ENCODE measurements at places on chromosomes 1 and 21.

DNA sequence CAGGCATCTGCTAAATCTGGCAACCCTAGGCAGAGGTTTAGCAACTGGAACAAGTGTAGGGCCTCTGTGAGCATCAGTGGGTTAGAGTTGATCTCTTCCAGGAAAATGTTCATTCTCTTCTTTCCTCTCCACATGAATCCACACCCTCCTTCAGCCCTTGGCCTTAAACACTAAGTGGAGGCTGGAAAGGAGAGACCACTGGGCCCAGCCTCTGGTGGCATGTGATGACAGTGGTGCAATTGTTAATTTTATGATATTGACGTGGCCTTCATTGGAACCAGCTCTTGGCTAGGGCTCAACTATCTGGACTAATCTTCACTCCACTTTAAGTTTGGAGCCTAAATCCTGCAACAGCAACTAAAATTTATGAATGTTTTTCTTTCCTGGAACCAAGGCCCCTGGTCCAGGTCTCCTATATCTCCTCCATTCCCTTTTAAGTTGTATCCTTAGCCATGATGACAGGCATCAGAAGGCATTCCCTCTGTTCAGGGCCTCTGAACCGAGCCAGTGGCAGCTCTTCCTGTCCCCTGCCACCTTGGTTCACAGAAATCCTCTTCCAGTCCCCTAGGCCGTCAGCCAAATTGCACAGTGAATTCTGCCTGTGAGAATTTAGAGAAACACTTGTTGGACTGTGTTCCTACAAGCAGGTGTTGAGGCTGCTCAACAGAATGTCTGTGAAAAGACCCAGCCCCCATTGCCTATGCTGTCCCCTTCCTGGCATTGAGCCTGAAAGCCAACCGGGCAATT, 132.2 kb downstream of the PSMG1 start:
- no peak for DNase-seq

DNA sequence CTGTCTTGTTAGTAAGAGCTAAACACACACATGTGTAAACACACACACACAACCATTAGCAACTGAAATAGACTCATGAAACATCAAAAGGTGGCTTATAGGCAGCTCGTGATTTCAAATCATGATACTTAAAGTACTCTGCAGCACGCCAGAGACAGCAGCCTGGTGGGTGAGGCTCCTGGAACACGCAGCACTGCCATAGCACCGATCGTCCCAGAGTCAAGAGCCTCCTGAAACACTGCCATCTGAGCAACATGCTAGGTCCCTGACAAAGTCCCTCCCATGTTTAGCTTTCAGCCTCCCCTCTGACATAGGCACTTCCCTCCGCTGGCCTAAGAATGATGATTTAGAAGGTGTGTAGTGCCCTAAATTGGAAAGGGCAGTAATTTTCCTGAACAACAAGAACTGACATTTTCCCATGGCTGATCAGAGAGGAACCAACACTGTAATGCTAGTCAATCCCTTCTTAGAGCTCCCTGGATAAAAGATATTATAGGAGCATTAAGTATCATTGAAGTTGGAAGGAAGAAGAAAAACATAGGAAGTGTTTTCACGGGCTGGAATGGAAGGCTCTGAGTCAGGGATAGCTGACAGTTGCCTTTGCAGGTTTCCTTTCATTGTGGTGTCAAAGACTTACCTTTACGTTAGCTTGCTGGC, 14.1 kb upstream of the DPT start:
- DNase-seq = no peak

DNA sequence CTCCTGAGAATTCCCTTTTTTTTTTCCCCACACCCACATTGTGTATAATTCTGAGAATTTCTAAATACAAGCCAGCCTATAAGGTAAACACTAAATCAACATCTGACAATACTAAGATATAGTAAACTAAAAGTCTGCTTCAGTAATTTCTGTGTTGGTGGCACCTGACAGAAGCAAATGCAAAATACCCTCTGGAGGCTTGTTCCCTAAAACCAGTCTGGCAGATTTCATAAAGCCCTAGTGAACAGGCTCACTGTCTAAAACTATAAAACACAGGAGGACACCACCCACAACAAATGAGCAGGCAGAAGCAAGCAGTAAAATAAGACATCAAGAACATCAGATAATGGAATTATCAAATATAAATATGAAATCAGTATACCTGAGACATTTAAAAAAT, 11.5 kb downstream of the TRIM33 start:
- no peak for DNase-seq

DNA sequence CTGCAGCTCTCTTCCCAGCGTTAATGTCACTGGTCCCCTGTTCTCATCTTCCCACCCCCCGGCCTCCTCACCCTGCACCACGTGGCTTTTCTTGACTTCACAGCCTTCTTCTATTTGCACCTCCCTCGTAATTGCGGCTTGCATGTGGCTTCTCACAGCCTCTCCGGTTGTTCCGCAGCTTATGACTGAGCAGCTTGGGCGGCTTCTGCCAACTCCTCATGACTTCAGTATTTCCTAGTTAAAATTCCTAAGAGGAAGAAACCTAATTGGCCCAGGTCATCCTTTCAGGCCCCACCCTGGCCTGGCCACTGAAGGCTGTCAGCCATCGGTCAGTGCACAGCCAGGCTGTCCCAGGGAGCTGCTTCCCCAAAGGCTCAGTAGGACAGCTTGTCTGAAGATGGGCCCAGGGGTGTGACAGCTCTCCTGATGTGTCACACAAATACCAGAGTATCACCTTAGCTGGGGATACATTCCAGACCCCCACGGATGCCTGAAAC, 8.6 kb upstream of the RERE start:
- DNase-seq = no peak

DNA sequence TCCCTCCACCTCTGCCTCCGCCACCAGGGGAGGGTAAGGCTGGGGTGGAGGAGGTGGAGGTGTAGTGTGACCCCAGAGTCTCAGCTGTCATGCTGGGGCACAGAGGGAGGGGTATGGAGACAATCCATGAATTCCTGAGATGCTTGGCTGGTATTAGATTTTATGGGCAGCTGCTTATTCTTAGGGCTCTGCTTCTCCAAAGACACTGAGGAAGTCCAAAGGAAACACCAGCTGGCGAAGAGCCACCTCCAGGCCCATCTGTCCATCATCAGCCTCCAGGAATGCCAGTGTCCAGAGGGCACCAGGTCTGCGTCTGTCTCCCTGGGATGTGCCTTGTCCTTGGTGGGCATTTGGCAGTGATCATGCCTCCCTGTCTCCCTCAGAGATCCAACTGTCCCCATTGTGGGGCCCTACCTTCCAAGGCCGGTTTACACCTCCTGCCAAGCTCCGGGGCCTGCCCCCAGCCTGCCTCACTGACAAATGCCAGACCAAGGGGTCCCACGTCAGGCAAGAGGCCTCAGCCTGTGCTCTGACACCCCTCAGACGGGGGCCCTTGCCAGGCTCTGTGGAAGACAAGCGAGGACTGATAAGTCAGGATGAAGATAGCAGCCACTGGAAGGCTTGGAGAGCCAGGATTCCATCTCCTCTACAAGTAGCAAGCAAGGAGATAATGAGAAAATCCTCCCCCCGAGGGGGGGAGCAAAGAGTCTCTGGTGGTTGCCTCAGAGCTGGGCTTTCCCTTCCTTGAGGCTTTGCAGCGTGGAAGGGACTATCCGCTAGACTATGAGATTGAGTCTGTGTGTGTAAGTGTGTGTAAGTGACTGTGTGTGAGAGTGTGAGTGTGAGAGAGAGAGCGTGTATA, 1.6 kb downstream of the TNNI1 start:
- no peak for DNase-seq

GRCh38 chr21:35375115-35375514, 326.0 kb upstream of the RUNX1 start:
- DNase-seq = no peak

DNA sequence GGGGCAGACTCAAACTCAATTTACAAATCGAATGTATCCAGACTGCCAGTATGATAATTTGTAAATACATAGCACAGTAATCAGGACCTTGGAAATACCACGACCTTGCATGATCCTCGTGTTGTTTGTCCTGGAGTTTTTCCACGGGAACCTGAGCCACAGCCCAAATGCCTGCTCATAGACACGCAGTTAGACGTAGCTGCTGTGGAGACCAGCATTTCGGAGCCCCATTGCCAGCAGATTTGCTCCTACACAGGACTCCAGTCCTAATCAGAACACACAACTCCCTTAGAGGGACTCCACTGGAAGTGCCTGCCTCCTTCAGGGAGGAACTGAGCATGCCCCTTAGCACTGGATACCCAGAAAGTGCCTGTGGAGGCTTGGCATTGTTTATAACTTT, 163.2 kb downstream of the GALNT2 start:
- no peak for DNase-seq

- DNase-seq = no peak
These were observed 24.9 kb upstream of the KIRREL1 start for GRCh38 chr1:157968508-157968907.
